ENCODE measurements at places on chromosomes 3 and 15. TPM values are rescaled to one million over a fixed set of nuclear protein-coding genes. Genes with fewer than 3 reads are reported as not detected.

The RNU6-1 gene
- not detected for total RNA-seq

The MAGI1 gene
- total RNA-seq = 13.8 TPM

- peak; percentile 70 for DNase-seq
Measured at GRCh38 chr3:196202516-196202970, 8.7 kb downstream of the ZDHHC19 start.

DNA sequence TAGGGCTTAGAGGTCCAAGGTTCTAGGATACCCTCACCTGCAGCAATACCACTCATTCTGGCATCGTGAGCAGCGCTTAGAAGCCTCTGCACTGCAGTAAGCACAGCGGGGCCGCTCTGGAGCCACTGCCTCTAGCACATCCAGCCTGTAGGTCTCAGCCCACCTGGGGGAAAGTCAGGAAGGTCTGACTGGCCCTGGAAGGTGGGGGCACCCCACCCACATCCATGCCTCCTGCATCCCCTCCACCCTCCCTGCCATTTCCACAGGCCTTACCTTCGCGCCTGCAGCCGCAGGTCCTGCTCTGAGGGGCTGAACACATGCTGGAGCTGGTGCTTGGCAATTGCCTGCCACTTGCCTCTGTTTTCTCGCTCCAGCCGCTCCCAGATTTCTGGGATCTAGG lies 901 bp upstream of the RASSF1 start:
- no peak for DNase-seq

Data from GM23248 (cell line).